ENCODE measurements at places on chromosomes 7 and 10. TPM values are rescaled to one million over a fixed set of nuclear protein-coding genes. Genes with fewer than 3 reads are reported as not detected.

NRBF2 gene
- polyA plus RNA-seq = 27.8 TPM

CEP41 gene
- 26.6 TPM for polyA plus RNA-seq

H2BK1 gene
- polyA plus RNA-seq = not detected

MYPN gene
- polyA plus RNA-seq = 0.07 TPM

ABCB1 gene
- polyA plus RNA-seq = 19.4 TPM

CCDC146 gene
- 21.2 TPM for polyA plus RNA-seq

CD36 gene
- polyA plus RNA-seq = 21.7 TPM

GRCh38 chr7:6425948-6426347 lies 21.8 kb downstream of the DAGLB start:
- no peak for DNase-seq

GRCh38 chr7:99379043-99379577 lies 4.6 kb downstream of the ARPC1B start:
- no peak for DNase-seq

GRCh38 chr7:22784346-22784745 lies 38.3 kb downstream of the TOMM7 start:
- DNase-seq = no peak

- DNase-seq = no peak
Observed at GRCh38 chr7:36310897-36311296, 78.8 kb upstream of the ANLN start.

DNA sequence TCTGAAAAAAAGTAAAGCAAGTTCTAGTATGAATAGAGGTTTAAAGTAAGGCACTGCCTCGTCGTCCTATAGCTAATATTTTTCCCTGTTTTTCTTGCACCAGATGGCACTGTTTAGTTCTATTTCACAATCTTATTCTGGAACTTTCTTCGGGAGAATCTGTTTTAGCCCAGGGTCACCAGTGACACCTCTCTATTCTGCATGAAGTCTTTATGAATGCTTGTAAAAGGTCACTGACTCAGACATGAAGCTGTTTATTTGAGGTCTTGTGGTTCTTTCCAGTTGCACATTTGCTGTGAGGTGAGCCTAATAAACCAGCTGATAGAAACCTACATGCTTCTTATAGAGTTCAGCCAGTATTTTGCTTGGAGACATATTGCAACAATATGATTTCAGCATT lies 444.3 kb downstream of the AUTS2 start:
- no peak for DNase-seq

DNA sequence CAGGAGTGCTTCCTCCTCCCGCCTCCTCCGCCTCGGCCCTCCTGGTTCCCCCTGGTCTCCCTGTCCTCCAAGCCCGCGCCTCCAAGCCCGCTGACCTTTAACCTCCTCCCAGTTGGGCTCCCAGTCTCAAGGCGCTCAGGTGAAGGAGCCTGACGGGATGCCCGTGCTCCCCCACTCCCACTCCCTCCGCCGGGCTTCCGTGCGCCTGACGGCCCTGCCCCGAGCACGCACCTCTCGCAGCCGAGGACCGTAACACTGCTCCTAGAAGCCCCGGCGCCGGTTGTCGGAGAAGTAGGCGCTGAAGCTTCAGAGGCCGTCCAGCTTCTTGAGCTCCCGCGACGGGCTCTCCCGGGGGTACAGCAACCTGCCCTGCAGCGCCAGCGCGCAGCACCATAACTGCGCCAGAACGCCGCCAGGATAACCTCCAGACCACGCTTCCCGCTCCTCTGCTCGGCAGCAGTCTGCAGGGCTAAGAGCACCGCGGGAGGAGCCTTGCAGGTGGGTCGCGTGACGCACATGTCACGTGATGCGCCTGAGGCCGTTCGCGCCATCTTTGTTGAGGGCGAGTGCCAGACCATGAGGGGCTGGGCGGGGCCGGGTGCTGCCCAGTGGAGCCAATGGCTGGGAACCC lies 71.0 kb upstream of the ZNF479 start:
- no peak for DNase-seq
